ENCODE measurements at places on chromosomes 12 and 14.

GRCh38 chr14:35387713-35388579, 16.6 kb downstream of the NFKBIA start:
- DNase-seq = no peak

DNA sequence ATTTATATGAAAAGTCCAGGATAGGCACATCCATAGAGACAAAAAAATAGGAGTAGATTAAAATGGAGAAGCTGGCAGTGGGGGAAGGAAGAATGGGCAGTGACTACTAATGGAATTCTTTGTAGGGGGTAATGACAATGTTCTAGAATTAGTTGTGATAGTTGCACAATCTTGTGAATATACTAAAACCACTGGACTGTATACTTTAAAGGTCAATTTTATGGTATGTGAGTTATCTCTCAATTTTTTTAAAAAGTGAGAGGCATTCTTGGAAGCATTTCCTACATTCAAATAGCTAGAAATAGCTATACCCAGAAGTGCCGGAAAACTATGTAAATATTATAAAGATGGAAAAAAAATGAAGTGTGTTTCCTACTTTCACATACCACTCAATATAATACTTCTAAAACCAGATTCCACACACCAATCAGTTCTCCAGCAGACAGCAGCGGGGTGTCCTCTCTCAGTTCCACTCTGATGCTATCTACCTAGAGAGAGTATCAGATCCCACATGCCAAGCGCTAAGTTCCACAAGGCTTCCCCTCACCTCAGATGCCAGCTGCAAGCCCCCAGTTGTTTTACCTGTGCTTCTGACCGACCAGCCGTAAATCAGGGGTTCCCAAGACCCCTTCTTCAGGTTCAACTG, 41.7 kb upstream of the NID2 start:
- DNase-seq = no peak

GRCh38 chr12:28893365-28893764, 255.7 kb upstream of the FAR2 start:
- DNase-seq = no peak

- DNase-seq = no peak
These were observed 148.2 kb downstream of the PLEKHA5 start for GRCh38 chr12:19277711-19278110.

GRCh38 chr14:103840014-103840413, 7.4 kb downstream of the PPP1R13B start:
- DNase-seq = no peak

DNA sequence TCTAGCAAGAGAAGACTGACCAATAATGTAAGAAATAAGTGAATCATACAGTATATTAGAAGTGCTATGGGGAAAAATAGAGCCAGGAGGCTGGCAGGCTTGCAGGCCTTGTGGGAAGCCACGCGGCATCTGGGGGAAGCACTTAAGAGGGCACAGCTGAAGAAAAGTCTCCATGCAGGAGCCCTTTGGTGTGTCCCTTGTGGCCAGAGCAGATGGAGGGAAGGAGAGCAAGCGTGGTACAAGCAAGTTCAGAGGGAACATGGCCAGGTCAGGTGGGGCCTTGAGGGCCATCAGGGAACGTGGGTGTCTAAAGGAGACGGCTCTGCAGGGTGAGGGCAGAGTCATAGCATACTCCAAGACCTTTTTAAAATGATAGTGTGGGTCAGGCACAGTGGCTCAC, 51.7 kb downstream of the LRRC74A start:
- DNase-seq = no peak

- DNase-seq = no peak
These were observed 6.6 kb downstream of the MAX start for GRCh38 chr14:65095633-65096205.

DNA sequence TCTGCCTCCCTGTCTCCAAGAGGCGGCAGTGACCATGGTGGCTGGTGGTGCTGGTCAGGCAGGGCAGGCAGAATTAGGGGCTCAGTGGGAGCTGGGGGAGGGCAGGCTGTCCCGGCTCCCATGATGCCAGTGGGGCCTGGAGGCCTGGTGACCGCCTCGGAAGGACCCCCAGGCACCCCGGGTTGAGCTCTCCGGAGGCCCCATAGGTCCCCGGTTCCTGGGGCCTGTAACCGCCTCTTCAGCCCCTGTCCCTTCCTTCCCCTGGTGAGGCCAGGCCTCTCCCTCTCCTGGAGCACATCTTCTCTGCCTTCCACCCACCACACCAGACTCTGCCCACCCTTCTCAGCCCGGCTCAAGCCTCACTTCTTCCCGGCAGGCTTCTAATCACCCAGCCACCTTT, 117.7 kb upstream of the GSC start:
- DNase-seq = no peak

- DNase-seq = no peak
These were observed 115.3 kb downstream of the ALG10B start for GRCh38 chr12:38431921-38432320.

GRCh38 chr14:23360496-23360895, 4.5 kb downstream of the EFS start:
- no peak for DNase-seq

DNA sequence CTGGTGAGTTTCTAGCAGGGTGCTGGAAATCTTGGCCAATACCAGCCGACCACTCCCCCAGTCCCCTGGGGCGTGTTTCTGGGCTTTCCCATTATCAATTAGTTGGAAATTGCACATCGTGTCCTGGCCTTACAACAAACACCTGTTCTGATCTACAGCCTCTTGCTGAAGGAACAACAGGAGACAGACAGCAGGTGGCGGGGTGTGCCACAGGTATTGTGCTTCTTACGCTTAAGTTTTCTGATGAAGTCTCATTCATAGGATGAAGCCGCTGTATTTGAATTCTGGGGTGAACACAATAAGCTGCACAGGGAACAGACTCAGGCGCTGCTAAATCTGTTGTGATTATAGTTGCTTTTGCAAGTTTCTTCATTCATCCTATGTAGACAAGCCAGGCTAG, 703 bp downstream of the HIGD1C start:
- no peak for DNase-seq

DNA sequence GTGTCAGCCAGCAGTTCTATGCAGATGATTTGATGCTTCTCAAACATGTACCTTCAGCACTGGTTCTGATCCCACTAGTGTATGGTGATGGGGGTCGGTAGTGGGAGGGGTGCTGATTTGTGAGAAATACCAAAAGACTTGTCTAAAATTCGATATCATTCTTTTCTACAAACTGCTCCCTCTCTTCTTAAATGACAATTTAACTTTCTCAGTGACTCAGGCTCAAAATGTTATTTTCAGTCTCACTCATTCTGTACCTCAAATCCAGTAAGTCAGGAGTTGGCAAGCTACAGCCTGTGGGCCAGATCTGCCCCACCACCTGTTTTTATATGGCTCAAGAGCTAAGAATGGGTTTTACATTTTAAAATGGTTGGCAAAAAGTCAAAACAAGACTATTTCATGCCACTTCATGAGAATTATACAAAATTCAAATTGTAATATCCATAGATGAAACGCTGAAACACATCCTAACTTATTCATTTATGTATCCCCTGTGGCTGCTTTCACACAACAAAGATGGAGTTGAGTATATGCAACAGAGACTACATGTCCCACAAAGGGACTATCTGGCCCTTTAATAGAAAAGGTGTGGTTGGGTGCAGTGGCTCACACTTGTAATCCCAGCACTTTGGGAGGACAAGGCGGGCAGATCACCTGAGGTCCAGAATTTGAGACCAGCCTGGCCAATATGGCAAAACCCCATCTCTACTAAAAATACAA, 6.6 kb upstream of the NOP2 start:
- DNase-seq = no peak

GRCh38 chr12:104490186-104490585, 33.4 kb downstream of the CHST11 start:
- no peak for DNase-seq

DNA sequence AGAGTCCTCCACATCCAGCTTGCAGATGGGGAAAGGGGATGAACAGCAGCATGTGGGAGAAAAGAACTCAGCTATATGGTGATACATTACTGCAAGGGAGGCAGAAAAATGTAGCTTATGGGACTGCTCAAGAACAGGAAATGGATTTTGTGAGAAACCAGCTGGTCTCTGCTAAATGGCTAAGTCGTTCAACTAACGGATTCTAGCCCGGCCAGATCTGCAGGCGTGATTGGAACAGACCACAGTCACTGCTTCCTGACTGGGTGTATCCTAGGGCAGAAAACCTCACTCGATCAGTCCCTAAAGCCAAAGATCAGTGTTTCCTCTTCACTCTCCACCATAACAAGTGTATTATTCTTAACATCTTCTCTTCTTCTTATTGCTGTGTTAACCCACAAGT, 8.1 kb upstream of the PTGDR start:
- no peak for DNase-seq

DNA sequence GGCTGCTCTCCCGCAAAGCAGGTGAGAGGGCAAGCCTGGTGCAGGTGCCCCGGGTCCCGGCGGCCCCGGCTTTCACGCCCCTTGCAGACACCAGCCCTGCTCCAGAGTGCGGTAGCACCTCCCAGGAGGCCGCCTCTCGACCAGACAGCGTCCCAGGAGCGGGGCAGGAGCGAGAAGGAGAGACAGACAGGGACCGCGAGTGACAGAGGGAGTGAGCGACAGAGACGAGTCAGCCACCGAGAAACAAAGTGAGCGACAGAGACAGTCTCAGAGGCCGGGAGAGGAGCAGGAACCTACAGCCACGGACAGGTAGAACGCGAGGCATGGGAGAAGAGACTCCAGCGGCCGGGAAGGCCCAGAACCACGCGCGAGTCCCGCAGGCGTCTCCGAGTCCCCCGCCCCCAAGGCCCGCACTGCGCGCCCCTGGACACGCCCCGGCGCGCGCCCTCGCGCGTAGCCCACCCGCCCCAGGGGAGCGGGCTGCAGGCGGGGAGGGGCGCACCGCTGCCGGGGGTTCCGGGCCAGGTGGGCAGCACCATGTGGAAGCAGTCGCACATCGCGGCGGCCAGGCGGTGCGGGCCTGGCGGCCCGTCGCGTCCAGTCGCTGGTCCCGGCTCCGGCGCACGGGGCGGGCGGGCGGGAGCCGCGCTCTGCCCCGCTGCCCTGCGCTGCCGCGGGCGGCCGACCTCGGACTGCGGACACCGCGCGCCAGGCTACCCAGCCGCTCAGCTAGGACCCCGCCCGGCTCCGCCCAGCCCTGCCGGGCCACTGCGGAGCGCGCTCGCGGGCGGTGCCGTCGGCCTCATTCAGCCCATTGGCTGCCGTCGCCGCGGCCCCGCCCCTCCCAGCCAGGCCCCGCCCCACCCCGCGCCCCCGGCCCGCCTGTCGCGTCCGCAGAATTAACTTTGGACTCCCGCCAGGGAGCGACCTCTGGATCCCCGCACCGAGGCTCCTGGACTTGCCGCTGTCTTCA, at the start of gene AHNAK2:
Gene AHNAK2, minus strand, starts transcription at position 694 of the 973 bp plus-strand sequence. Its CDS starts 137 bp downstream, at position 557.
- DNase-seq = no peak

GRCh38 chr12:129825316-129825715, 78.5 kb downstream of the TMEM132D start:
- no peak for DNase-seq

DNA sequence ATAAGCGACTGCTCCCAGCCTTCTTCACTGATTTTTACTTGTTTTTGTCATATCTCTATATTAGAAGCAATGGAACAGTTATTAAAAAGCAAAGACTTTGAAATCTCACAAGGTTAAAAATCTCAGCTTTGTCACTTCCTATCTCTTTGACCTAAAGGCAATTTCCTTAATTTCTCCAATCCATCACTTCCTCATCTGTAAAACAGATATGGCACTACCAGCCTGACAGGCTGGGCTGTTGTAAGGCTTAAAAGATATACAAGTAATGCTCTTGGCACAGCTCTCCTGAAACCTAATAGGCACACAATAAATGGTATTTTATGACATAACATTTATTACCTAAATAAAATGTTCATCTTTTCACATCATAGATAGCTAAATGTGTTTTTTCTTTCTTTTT, 25.6 kb downstream of the ATXN2 start:
- no peak for DNase-seq

- no peak for DNase-seq
These were observed 15.0 kb downstream of the FNTB start for GRCh38 chr14:65001723-65002122.

DNA sequence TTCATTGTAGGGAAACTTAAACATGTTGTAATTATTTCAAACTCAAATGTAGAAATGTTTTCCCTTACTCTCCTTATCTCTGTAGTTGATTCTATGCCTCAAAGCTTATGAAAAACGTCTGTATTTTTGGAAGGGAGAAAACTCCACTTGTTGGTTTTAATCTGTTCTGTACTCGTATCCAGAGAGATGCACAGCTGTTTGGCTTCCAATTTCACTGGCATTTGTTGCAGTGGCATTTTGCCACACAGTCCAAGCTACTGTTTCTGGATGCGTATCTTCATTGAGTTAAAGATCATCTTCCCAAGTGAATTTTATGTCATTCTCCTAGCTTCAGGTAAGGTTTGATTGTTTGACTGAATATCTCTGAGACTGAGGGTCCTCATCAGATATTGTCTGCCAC, 481.4 kb downstream of the TRHDE start:
- DNase-seq = no peak

DNA sequence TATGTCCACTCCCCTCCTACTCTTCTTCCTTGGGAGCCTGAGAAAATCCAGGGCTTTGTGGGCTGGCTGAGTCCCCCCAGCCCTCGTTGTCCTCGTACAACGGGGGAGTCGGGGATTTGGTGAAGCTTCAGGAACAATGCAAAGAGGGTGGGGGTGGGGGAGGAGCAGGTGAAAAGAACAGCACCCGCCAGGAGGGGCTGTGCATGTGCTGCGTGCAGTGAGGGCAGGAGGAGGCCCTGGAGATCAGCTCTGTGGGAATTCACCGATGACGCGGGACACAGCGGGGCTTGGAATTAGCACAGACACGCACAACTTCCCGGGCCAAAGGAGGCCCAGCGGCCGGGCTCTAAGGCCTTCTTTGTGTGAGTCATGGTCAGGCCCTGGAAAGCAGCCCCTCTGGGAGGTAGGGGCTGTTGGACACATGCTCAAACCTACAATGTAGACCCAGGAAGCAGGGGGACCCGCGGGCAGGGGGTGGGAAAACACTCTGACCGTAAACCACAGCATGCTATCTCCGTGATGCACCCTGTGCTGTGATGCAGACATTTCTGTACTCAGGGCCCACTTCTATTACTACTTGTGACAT, 32.8 kb downstream of the RBM19 start:
- DNase-seq = no peak

GRCh38 chr14:96126339-96126782, 78.3 kb upstream of the BDKRB2 start:
- no peak for DNase-seq

- no peak for DNase-seq
These were observed at the start of gene FOXN4 for GRCh38 chr12:109308534-109309380. TSS of gene FOXN4 (minus strand) at chr12:109309284. CDS start at chr12:109308321, 963 bp downstream.
